D721Med (cell line): ENCODE measurements at places on chromosomes 3 and 15.

GRCh38 chr3:123315271-123315595 lies 113.5 kb downstream of the SEC22A start:
- DNase-seq: no peak

- no peak for DNase-seq
Measured at GRCh38 chr15:46703020-46703861, 1014.1 kb upstream of the SEMA6D start.

GRCh38 chr15:67176195-67176971 lies 78.1 kb downstream of the AAGAB start:
- DNase-seq: no peak

DNA sequence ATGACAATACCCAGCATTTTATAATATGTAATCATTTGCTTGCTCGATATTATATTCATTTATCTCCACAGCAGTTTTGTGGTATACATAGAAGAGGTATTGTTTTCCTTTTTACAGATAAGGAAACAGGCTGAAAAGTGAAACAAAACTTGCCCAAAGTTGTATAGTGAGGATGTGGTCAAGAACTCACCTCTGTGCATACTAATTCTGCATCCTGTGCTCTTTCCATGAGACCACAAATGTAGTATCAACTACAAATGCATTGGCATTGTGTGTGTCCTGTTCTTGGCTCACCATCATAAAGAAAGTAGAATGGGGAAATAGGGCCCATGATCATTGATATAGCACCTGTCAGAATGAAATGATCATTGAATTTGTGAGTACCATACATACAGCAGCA lies 167.3 kb downstream of the NECTIN3 start:
- DNase-seq: no peak

- DNase-seq: no peak
Measured at GRCh38 chr15:42165106-42165505, 8.7 kb upstream of the PLA2G4F start.

DNA sequence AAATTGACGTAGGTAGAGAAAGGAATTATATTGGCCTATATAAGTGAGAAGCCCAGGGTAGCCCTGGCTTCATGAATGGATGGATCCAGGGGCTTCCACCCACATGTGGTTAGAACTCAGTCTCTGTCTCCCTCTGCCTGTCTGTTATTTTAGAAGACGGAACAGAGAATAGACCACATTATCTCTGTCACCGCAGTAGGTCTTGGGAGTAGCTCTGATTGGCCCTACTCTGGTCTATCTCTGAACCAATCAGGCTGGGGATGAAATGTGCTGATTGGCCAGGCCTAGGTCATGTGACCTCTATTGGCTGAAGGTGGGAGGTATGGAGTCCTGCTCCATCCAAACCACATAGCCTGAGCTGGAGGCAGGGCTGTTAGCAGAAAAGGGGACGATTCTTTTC lies 143.0 kb upstream of the PRR23C start:
- no peak for DNase-seq

DNA sequence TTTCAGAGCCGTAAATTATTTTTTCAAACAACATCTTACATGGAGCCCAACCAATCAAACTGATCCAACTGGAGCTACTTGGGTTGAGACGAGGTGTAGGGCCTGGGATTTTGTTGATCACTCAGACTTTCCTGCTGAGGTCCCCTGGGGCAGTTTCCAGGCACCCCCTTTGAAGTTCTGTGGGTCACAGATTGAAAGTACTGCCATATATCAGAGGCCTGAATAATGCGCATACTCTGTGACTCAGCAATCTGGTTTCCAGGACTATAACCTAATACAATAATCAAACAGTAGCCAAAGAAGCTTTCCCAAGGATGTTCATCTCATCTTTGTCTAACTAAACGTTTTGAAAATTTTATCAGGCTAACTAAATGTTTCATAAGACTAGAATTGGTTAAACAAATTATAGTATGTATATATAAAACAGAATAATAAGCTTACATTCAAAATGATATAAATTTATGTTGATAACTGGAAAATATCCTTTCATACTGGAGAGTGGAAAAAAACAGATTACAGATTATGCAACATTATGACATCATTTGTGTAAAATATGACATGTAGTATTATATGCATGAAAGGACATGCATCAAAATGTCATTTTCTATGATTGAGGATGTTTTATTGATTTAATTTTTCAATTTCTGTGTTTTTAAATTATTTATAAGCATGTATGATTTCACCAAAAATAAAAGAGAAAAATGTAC lies 617.1 kb downstream of the NTRK3 start:
- no peak for DNase-seq

DNA sequence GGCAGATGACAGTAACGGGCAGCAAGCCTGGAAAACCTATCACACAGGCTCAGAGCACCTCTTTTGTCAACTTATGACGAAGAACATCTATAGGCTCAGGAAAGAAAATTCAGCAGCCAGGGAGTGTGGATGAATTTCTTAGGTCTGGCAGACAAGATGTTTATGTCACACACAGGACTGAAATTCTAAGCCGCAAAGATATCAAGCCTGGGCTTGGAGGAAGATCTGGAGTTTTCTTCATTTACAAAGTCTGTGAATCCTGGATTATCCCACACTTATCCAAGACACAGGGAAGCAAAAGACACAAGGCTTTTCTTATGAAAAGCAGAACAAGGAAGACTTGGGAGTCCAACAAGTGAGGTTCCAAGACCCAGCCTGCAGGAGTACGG lies 23.4 kb upstream of the CHCHD6 start:
- DNase-seq: no peak

- DNase-seq: no peak
Measured at GRCh38 chr3:141725036-141725435, 13.1 kb upstream of the RNF7 start.

GRCh38 chr3:159074756-159075701 lies 273.2 kb downstream of the MFSD1 start:
- DNase-seq: no peak

- DNase-seq: peak; percentile 39
Measured at GRCh38 chr15:70584838-70585706, 178.3 kb downstream of the UACA start.

- no peak for DNase-seq
Measured at GRCh38 chr3:30268288-30268687, 338.1 kb upstream of the TGFBR2 start.

- DNase-seq: no peak
Measured at GRCh38 chr3:34150992-34151391, 352.6 kb downstream of the PDCD6IP start.

GRCh38 chr3:183185696-183186095 lies 23.2 kb upstream of the LAMP3 start:
- DNase-seq: no peak

GRCh38 chr15:41661518-41662225 lies 1.5 kb downstream of the MGA start:
- DNase-seq: no peak

DNA sequence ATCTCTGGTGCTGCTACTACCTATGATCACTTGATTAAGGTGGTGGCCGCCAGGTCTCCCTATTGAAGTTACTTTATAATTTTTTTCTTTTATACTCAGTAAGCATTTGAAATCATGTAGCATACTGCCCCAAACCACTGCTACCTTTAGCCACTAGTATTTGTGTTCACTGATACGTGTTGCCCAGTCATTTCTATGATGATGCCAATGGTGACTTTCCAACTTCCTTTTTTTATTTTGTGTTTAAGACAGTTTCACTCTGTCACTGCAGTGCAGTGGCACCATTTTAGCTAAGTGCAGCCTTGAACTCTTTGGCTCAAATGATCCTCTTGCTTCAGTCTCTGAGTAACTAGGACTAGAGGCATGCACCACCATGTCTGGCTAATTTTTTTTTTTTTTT lies 598.2 kb downstream of the NAALADL2 start:
- DNase-seq: no peak

- DNase-seq: no peak
Measured at GRCh38 chr3:143334231-143334630, 214.7 kb downstream of the CHST2 start.
